Bronchial epithelial cell (primary cell): ENCODE measurements at places on chromosomes 5 and 9. TPM values are rescaled to one million over a fixed set of nuclear protein-coding genes. Genes with fewer than 3 reads are reported as not detected.

Gene SHISAL2B
- total RNA-seq = not detected in 2 replicates

Gene LRRC14B
- not detected in 2 replicates for total RNA-seq

Gene PCDHB9
- total RNA-seq = under 0.01 TPM in 1 of 2 replicates, not detected in the other

Gene NR2F1
- total RNA-seq = 1.6 TPM in 1 of 2 replicates, not detected in the other

Gene PCDHGA11
- 1.6 and 3.2 TPM in 2 replicates for total RNA-seq

Gene TXNDC8
- not detected in 2 replicates for total RNA-seq

Gene FOXD4L3
- not detected in 2 replicates for total RNA-seq

Gene LRRTM2
- total RNA-seq = not detected in 2 replicates

Gene SLC25A2
- 0.13 TPM in 1 of 2 replicates, not detected in the other for total RNA-seq

Gene CAMK2A
- under 0.01 TPM in 1 of 2 replicates, not detected in the other for total RNA-seq

Gene MYMK
- not detected in 2 replicates for total RNA-seq
